ENCODE measurements at places on chromosomes 7 and 10.

DNA sequence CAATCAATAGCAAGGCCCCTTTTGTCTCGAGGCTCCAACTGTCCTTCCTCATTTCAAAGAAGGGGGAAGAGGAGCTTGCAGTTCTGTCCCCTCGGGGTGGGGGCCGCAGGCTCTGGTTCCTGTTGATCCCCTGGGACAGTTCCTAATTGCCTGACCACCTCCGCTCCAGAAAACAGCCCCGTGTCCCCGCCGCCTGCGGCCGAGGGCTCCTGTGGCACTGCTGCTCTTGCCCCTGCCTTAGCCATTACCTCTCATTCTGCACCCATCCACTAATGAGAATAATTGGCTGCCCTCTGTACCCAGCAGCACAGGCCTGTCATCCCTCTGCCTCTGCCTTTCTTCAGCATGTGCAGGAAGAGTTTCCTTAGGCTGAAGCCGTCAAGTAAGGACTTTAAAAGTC, 668.3 kb upstream of the FOXK1 start:
- ATAC-seq: no peak

DNA sequence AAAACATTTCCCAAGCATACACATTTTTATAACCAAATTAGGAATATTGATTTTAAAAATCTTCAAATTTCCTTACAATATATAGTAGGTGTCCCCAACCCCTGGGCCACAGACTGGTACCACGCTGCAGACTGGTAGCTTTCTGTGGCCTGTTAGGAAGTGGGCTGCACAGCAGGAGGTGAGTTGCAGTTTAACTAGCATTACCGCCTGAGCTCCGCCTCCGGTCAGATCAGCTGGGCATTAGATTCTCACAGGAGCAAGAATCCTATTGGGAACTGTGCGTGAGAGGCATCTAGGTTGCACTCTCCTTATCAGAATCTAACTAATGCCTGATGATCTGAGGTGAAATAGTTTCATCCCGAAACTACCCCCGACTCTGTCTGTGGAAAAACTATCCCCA, 62.1 kb downstream of the ZWINT start:
- ATAC-seq: no peak

DNA sequence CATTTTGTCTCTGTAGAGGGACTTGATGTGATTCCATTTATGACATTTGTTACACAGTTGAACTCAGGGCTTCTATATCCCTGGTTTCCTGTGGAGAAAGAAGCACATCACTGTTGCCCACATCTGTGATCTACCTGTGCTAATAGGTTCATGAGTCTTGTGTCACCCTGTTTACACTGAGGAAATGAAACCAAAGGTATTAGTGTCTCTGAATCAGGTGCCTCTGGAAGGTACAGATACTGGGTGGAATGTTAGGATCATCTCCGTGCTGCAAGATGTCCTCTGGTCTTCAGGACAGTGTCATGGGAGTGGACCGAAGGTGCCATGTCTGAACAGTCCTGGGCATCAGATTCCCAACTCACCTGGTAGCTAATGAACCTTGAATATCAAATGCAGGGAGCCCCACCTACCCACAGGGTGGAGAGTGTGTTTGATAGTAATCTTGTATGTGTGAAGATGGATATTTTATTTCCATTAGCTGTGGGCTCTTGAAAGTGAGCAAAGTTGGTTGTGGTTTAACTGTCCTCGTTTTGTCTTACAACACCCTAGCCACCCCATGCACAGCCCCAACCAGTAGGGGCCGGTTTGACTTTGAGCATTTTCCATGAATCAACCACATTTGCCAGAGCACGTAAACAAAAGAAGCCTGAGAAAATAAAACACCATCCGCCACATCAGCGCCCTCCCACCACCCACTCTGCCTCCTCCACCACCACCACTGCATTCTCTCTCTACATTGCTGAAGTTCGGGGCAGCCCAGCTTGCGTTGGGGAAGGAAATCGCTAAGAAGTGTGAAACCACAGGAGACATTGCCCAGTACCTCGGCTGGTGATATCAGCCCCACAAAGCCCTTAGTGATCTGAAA, 40.7 kb downstream of the TARP start:
- no peak for ATAC-seq

DNA sequence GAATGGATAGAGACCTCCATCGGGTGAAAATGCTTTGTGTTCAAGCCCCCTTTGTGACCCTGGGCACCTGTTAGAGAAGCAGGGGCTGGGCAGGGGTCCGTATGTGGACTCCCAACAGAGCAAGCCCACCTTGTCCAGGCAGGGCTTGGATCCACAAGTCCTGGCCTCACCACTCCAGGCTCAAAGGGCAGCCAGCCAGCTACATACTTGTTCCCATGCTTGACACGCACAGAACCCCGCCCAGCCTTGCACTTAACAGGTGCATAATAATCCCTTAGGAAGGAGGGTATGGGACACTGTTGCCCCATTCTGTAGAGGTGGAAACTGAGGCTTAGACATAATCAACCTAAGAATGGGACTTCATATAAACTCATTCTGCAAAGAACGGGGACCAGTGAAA, 160.6 kb downstream of the PRKAG2 start:
- no peak for ATAC-seq

GRCh38 chr10:77967611-77968022, 41.1 kb upstream of the DLG5 start:
- ATAC-seq: no peak

DNA sequence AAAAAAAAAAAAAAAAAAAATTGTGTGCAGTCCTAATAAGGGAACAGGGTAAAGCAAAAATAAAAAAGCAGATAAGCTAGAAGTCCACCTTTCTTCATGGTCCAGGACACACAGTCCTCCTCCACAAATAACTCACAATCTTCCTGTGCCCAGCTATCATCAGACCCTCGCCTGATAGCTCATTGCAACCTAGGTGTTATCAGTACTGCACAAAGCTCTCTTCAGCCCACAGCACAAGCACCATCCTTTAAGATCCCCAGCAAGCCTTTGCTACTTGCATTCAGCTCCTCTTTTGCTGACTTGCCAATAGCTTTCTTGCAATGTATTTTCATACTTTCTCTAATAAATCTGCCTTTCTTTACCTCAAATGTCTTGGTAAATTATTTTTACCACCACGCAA, 5.0 kb downstream of the NDUFA5 start:
- no peak for ATAC-seq

DNA sequence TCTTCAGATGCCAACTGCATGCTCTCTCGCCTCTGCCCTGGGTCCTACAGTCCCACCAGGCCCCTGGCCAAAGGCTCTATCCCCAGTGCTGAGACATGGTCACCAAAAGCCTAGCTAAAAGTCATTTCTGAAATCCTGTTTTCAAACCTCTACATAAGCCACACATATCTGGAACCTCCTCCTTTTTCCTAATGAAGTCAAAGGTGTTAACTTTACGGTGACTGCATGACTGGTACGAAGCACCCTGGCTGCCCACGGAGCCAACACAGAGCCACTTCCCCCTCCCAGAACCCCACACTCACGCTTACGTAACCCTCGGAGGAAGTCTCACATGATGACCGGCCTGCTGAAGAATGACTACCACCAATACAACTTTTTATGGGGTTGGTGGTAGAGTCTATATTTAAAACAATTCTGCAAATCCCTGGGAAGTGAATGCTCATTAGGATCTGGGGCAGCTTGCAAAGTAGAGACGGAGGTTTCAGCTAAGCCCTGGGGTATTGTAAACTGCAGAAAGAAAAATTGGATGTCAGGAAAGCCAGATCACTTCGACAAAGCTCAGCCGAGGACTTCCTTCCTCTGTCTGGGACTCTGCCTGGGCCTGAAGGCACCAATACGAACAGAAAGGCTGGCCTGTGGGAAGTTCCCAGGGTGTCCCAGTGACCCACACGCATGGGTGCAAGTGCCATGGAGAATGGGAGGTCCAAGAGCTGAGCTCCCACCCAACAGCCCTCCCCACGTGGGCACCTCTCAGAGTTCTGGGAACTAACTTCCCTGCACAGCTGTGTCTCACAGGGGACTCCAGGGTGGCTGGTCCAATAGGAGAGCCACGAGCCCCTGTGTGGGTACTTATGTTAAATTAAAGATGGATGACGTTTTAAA, 50.7 kb downstream of the PDGFA start:
- no peak for ATAC-seq
